AG04449 (cell line): ENCODE measurements at places on chromosomes 13 and 19.

DNA sequence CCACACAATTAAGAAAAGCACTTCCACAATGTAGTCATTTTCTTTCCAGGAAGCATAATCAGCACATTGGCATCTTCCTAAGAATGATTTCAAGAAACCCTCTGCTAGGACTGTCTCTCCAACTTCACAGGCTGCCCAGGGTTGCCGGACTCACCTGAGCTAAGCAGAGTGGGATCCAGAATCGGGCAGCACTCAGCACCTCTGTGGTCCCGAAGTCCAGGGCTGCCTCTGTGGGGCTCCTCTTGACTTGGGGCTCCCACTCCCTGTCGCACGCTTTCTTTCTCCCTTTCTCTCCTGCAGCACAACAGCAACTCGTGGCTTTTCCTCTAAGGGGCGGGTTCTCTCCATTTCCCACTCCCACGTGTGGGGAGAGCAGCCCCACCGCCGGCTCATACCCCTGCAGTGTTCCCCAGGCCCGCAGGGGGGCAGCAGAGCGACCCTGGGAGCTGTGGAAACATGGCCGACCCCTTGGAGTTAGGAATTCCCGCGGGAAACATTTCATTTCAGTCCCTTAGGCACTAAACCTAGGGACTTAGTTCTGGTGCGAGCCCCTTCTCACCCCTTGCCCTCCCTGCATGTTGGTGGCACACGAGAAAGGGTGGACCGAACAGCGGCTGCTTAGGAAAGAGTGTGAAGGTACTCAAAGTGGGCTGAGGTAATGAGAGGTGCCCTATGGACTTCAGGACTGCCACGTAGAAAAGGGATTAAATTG is at the start of gene TMEM272:
Gene TMEM272 (minus strand): TSS at position 316 of the 712 bp plus-strand sequence. CDS start 6,647 bp downstream, outside the sequence.
- DNase-seq, result no peak

DNA sequence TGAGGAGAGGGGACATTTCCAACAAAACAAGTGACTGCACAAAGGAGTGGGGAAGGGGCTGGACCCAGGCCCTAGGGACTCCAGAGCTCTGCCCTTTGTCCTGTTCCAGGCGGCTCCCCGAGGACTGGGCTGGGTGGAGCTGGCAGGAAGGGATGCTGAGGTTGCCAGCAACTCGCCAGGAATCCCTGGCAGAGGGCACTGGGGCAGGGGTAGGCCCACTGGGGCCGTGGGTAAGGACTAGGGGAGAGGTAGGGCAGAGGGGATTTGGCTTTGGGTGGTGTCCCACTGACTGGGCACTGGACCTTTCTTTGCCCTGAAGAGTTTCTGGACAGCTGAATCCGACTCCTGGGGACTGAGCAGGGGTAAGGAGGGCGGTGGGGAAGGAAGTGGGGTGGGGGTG is 7.9 kb downstream of the LIPE start:
- no peak for DNase-seq

GRCh38 chr19:12670159-12670928 is 3.7 kb downstream of the WDR83 start:
- DNase-seq, result no peak

DNA sequence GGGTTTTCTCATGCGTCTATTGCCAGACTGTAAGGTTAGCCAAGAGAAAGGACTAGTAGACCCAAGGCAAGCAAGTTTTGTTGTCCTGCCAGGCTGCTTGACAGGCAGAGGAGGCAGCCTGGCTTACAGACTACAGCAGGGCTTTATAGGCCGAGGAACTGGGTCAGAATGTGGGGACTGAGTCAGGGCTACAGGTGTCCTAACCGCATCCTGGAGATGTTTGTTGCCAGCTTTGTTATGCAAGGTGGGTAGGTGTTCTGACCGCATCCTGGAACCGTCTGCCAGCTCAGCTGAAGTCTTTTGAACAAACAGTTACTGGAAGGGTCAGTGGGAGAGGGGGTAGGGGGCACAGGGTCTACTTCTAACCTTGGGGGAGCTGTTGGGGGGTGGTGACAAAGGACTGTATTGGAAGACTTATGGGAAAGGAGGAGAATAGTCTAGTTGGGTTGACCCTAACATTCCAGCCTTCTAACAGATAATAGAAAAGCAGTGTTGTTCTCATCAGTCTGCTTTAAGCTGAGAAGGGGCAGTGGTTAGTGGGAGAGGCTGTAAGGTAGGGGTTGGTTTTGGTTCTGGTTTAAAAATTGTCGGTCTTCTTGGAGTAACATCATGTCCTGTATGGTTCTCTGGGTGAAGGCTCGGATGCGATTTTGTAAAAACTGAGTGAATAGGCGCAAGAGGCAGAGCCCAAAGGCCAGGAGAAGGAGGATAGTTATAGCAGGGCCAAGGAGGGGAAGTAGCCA is 913.8 kb upstream of the SLITRK5 start:
- no peak for DNase-seq

DNA sequence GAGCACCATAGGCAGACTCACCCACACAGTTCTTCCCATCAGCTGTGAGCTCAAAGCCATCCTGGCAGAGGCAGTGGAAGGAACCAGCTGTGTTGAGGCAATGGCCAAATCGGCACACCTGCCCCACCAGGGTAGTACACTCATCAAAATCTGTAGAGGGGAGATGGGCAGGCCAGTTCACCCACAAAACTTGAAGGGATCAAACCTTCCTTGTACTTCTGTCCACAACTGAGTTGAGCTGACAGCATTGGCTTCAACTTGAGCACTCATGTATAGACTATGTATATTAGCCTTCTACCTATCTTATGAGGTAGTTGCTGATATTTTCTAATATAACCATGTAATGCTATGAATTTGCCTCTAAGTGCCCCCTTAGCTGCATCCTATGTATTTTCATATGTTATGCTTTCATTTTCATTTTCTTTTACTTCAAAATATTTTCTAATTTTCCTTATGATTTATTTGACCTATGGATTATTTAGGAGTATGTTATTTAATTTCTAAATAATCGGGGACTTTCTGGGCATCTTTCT is 42.9 kb downstream of the CCL25 start:
- no peak for DNase-seq

GRCh38 chr19:6864325-6864940 is 22.9 kb upstream of the ADGRE1 start:
- DNase-seq, result no peak

DNA sequence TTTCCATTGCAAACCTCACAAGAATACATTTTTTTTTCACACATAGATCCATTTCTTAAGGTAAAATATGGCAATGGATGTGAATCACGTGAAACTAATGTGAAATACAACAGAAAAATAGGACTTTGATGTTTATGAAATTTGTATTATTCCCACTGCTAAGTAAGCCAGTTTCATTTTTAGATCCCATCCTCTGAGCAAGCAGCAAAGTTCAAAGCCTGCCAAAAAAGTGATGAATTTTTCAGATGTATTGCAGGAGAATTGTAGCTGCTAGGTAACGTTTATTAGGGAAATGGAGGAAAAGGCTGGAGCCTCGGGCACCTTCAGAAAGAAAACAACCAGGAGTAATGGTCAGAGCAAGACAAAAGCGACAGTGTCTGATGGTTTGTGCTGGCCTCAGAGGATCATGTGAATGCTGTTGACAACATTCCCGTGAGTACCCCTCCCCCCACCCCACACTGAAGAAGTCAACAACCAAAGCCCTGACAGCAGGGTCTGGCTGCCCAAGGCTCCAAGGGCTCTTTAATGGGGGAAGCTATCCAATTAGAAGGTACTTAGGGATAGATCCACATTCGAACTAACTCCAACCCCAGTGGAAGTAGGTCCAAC is 95.5 kb downstream of the OXGR1 start:
- DNase-seq, result no peak

- no peak for DNase-seq
Observed at GRCh38 chr13:44660050-44660449, 83.9 kb upstream of the TSC22D1 start.

DNA sequence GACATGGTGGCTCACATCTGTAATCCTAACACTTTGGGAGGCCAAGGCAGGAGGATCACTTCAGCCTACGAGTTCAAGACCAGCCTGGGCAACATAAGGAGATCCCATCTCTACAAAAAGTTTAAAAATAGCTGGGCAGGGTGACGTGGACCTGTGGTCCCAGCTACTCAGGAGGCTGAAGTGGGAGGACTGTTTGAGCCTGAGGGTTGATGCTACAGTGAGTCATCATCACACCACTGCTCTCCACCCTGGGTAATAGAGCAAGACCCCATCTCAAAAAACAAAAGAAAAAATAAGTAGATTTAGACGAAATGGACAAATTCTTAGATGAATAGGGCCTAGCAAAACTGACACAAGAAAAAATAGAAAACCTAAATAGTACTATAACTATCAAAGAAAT is 10.4 kb upstream of the GNG8 start:
- DNase-seq, result no peak

- no peak for DNase-seq
Observed at GRCh38 chr13:108213946-108214345, 1.4 kb downstream of the LIG4 start.

DNA sequence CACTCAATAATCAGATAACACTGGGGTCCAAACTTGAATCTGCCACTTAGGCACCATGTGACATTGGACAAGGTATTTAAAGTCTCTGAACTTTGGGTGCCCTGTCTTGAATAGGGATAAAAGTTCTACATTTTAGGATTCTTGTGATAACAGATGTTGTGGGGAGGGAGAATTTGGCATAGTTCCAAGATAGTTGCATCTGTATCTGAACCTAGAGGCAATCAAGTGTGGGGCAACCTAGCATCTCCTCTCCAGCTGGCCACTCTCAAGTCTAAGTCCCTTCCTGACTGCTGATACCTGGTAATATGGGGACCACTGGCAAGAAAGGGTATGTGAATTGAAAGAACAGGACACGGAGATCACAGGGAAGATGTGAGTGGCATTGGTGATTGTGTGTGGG is 256.1 kb downstream of the FOXO1 start:
- no peak for DNase-seq

- peak; percentile 82 for DNase-seq
Observed at GRCh38 chr19:2529473-2529918, 53.6 kb downstream of the GADD45B start.

- DNase-seq, result no peak
Observed at GRCh38 chr13:109874484-109875454, 88.4 kb upstream of the IRS2 start.

- DNase-seq, result no peak
Observed at GRCh38 chr19:18629166-18630088, 7.4 kb upstream of the KLHL26 start.

DNA sequence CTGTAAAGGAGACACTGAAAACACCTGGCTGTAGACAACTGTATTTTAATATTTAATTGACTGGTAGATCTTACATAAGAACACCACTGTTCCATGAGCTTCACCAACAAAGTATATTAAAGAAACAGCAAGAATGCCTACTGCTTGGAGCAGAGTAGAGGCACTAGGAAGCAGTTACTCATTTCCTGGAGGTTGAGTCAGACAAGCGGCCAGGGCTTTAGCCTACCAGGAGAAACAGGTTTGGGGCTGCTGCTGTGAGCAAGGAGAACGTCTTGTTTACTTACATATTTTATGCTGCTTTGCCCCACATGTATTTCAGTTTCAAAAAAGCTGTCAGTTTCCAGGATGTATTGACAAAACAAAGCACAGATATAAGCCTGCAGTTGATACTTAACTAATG is 33.4 kb downstream of the ALG5 start:
- peak; percentile 41 for DNase-seq
